ENCODE measurements at places on chromosomes 4 and X.

DNA sequence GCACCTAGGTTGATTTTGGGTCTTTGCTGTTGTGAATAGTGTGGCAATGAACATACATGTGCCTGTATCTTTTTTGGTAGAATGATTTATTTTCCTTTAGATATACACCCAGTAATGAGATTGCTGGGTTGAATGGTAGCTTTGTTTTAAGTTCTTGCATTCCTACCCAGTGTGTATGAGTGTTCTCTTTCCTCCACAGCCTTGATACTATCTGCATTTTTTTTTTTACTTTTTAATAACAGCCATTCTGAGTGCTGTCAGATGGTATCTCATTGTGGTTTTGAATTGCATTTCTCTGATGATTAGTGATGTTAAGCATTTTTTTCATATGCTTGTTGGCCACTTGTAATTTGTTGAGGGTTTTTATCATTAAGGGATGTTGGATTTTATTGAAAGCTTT is 351.8 kb upstream of the GNPDA2 start:
- no peak for DNase-seq

- no peak for DNase-seq
These were observed 1.2 kb upstream of the FSTL5 start for GRCh38 chr4:162164906-162165510.

GRCh38 chrX:134694333-134695322 is 36.4 kb upstream of the PLAC1 start:
- no peak for DNase-seq

DNA sequence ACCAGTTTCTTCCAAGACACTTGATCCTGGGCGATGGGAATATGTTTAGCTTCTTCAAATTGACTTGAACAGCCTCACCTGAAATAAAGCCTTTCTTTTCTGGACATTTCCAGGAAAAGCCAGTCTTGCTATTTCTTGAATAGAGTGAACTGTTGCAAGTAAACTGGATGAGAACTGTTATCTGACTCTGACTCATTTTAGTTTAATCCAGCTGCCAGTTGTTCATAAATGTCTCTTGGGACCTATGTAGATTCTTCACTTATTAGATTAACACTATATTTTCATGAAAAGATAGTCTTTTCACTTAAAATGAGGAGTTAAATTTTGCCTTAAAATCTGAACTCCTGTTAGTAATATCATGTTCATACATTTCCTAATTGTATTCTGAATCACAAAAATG is 615.4 kb upstream of the GALNT7 start:
- DNase-seq: no peak

DNA sequence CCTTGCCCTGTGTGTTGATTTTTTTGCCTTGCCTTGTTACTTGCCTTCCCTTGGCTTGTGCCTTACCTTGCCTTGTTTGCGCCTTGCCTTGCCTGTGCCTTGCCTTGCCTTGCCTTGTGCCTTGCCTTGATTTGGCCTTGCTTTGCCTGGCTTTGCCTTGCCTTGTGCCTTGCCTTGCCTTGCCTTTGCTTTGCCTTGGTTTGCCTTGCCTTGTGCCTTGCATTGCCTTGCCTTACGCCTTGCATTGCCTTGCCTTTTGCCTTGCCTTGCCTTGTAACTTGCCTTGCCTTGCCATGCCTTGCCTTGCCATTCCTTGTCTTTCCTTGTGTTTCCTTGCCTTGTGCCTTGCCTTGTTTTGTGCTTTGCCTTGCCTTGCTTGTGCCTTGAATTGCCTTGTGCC is 94.6 kb downstream of the TAB3 start:
- no peak for DNase-seq

DNA sequence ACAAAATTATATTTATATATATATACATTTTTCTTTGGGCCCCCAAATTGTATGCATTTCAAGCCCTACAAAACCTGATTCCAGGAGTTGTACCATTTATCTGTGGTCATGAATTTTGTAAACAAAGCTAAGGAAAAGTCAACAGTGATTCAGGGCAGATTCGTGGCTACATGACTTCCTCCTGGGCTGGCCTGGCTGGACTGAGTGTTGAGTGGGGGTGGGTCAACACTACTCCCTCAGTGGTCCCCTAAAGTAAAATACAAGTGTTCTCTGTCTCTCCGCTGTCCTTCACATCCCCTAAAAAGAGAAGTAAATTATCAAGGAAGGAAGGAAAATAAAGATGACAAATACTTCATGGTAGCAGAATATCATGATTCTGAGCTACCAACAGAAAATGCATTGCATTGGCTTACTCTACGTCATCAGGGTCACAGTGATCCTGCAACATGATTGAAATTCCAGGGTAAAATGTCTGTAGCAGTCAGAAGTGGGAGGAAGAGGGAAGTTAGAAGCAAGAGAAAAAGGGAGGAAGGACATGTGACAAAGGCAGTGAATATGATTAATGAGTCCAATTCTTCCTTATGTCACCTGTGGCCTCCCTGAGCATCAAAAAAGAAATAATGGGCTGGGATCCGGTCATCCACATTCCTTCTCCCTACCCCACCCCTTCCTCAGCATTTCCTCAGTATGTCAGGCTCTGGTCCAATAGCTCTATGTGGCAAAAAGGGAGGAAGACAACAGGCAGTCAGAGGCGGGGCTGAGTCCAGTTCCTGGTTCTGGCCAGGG is 42.4 kb upstream of the MYOZ2 start:
- no peak for DNase-seq

GRCh38 chrX:115560211-115560977 is 580 bp upstream of the PLS3 start:
- DNase-seq: no peak

DNA sequence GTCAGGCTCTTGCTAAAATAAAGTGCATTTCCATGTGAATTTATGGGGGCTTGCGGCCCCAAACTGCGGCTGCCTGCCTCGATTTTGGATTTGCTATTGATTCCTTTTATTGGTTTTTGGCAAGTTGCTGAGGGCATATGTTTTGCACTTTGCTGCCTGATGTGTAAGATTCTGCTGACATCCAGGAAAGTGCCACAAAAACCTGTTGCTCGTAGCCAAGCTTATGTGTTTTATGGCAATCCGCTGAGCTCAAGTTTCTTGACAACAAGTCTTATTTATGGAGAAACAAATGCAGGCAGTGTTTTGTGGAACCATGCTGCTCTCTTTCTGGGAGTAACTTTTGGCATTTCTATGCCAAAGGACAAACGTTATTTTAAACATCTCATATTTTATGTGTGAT is 97.3 kb upstream of the DDIT4L start:
- no peak for DNase-seq

Data from activated CD4-positive, alpha-beta T cell treated with anti-CD3 and anti-CD28 coated beads for 48 hours (primary cell).